Gastrocnemius medialis (tissue), 4 donors: ENCODE measurements at places on chromosomes 1 and 21.
A peak's percentile ranks its signal among the peaks of the same experiment; 100 is the strongest.

DNA sequence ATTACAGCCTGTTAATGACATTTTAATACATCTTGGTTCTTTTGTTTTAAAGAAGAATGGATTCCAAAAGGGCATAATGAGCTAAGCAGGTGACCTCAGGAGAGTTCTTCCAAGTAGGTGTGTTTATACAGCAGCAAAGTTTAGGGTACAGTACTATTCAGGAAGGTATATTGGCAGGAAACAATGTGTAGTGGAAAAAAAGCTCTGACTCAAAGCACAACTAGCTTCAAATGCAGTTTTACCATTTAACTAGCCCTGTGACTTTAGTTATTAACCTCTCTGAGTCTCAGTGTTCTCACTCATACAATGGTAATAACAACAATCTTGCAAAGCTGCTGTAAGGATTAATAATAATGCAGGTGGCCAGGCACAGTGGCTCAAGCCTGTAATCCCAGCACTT lies 29.9 kb downstream of the FAF1 start:
- no peak for DNase-seq

GRCh38 chr1:162570718-162571117 lies 9.2 kb downstream of the UAP1 start:
- no peak for DNase-seq

GRCh38 chr1:75996196-75996595 lies 64.0 kb upstream of the ASB17 start:
- no peak for DNase-seq

DNA sequence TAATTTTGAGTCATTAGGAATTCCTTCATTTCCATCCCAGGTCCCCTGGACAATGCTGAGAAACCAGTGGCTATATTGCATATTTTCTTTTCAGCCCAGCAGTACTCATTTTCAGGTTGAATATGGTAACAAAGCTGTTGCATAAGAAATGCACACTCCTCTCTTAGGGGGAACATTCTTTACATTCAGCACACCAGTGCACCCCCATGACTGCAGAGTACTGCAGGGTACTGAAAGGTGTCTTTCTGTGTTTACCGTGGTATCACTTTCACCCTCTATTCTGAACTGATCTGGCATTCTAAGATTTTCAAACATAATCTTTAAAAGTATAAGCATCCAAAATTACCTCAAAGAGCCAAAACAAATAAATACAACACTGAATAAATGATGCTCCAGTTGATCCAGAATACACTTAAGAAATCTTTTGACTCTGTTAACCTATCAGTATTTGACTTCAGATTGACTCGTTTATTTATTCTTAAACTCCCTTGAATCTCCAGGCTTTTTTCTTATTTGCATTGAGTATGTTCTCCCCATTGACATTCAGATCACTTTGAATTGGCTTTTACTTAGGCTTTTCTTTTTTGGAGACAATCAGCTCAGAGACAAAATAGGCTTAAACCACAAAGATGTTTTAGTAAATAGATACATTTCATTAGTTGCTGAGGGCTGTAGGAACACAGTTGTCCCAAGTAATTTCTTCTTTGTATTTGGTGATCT lies 213.6 kb downstream of the NFIA start:
- no peak for DNase-seq

DNA sequence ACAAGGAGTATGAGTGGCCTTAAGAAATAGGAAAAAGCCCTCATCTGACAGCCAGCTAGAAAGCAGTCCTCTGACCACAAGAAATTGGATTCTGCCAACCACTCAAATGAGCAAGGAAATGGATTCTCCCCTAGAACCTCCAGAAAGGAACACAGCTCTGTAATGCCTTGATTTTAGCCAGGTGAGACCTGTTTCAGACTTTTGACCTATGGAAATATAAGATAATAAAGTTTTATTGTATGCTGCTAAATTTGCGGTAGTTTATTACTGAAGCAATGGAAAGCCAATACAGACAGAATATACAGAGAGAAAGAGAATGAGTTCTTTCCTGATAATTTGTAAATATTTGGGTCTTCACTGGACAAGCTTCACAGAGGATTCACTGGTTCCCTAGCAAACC lies 28.8 kb upstream of the SELE start:
- no peak for DNase-seq

GRCh38 chr1:59212706-59213105 lies 84.2 kb upstream of the FGGY start:
- no peak for DNase-seq

DNA sequence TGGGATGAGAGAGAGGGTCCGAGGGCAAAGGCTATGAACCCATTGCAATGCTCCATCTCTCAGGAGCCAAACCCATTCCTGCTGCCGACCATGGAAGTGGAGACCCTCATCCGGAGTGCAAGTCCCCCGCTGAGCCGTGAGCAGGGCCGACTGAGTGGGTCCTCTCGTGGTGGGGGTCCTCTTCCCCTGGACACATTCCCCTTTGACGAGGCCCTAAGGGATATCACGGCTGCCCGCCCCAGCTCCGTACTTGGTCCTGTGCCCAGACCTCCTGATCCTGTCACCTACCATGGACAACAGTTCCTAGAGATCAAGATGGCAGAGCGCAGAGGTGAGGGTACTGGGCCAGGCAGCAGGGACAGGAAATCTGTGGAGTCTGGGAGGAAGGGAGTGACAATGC lies 11.0 kb downstream of the HYI start:
- no peak for DNase-seq

DNA sequence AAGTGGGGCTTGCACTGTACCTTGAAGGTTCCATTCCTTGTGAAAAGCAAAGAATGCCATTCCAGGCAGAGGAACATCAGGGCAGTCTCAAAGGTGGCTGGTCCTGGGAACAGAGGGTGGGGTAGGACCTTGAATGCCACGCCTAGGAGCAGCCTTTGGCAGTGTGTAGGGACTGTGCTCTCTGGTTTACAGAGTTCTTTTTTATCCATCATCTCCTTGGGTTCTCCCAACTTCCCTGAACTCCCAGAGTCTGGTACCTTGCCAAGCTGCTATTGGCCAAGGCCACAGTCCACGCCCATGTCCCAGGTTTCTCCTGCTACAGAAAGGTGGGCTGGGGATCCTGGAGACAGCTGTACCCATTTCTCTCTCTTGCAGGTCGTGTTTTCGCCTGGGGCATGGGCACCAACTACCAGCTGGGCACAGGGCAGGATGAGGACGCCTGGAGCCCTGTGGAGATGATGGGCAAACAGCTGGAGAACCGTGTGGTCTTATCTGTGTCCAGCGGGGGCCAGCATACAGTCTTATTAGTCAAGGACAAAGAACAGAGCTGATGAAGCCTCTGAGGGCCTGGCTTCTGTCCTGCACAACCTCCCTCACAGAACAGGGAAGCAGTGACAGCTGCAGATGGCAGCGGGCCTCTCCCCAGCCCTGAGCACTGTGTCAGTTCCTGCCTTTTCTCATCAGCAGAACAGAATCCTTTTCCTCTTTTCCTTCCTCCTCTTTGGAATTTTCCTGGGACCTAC lies 15.3 kb upstream of the TRNAU1AP start:
- no peak for DNase-seq

GRCh38 chr1:180182643-180183311 lies 28.1 kb downstream of the QSOX1 start:
- DNase-seq = no peak

GRCh38 chr1:15384301-15384901 lies 25.3 kb upstream of the EFHD2 start:
- no peak for DNase-seq

GRCh38 chr1:18946550-18947381 lies 9.7 kb downstream of the IFFO2 start:
- DNase-seq = no peak

DNA sequence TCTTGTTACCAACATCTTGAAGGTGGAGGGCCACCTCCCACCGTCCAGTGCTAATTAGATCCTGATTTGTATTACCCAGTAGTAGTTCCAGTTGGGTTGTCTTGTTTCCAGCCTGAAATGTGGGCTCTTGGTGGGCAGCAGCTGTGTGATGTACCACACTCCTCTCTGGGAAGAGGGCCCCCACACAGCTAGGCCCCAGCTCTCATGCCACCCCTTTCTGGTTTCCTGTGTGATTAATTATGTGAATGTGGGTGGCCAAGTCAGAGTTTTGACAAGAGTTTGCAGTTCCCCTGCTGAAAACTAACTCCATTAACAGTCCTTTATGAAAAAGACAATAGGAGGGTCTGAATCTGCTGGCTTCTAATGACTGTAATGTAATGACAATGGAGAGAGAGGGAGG lies 3.8 kb downstream of the HMGB4 start:
- DNase-seq = no peak

DNA sequence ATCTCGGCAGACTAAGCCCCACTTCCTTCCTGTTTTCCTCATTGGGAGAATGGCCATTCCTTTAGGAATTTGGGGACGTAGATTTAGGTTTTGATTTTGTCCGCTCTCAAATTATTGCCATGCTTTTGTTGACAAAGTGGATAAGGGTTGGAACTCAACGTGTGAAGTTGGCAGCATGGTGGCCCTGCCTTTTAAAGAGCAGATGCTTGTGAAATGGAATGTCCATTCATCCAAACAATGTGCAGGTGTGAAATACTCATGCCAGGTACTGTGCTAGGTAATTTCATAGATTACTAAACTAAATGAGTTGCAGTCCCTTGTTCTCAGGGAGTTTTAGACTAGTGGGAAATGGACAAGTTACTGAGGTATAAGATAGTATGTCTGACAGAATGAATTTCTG lies 75.0 kb downstream of the SPATA46 start:
- no peak for DNase-seq

GRCh38 chr1:246200738-246201137 lies 306.3 kb downstream of the SMYD3 start:
- no peak for DNase-seq

GRCh38 chr1:245330951-245331350 lies 176.2 kb downstream of the KIF26B start:
- no peak for DNase-seq

- no peak for DNase-seq
Measured at GRCh38 chr1:62325681-62326080, 6.4 kb upstream of the KANK4 start.

GRCh38 chr1:62904856-62905225 lies 120.9 kb downstream of the ATG4C start:
- DNase-seq = no peak

GRCh38 chr1:56584910-56585528 lies 5.7 kb upstream of the PLPP3 start:
- no peak for DNase-seq

DNA sequence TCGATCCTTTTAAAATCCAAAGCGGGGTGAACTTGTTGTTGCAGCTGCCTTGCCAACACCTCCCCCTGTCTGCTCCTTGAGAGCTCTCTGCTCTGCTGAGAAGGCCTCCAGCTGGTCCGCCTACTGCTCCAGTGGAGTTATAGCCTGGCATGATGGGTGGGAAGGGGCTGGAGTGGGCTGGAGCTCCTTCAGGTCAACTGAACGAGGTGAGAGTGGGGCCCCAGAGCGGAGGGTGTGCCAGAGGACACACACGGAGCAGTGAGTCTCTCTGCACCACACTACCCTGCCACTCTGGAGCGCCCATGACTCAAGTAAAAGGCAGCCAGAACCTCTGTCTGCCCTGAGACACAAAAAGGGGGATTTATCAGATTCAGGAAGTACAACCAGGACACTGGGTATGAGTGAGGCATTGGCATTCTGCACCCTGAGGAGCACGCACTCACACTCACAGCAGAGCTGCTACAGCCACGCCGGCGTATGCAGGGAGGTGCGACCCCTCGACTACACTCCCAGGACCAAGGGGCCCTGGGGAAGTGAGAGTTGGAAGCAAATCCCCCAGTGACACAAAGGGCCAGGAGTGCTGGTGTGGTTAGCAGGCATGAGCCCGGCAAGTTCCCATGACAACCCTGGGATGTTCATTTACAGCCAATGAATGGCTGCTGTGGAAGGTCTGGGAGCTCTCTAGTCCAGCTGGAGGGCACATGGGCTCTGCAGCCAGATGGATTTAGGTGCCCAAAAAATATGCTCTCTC lies 28.0 kb upstream of the EVA1B start:
- no peak for DNase-seq

- no peak for DNase-seq
Measured at GRCh38 chr21:17536381-17536780, 23.5 kb downstream of the CXADR start.

DNA sequence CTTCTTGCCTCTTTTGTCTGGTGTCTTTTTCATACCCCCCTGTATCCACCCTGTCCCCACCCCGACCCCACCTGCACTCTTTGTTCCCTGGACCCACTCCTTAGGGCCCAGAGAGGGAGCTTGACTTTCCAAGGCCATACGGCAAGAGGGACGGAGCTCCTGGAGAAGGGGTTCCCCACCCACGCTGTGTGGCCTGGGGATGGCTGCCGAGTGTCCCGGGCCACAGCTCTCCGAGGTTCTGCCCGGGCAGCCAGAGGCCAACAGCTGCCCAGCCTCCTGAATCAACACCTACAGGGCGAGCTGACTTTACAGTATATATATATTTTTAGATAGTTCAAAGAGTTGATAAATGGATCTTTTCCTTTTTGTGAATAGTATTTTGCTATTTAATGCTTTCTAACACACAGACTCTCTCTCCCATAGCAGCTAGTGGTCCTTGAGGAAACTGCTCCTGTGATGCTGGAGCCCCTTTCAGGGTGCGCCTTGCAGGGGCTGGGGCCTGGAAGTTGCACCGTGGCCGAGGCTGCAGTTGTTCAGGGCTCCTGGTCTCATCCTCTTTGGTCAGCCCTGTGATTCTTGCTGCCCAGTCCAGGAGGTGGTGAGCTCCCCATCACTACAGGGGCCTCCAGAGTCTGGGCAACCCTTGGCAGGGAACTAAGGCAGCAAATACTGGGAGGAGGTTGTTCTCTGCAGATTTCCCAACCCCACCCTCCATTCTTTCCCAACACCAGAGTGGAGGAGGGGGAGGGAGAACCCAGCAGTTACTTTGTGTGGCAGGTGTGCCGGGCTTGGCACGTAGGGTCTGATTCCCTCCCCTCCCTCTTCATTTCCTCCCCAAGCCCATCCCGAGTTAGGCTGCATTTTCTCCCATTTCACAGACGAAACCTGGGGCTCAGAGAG lies 321.6 kb downstream of the PTPRU start:
- DNase-seq = no peak

DNA sequence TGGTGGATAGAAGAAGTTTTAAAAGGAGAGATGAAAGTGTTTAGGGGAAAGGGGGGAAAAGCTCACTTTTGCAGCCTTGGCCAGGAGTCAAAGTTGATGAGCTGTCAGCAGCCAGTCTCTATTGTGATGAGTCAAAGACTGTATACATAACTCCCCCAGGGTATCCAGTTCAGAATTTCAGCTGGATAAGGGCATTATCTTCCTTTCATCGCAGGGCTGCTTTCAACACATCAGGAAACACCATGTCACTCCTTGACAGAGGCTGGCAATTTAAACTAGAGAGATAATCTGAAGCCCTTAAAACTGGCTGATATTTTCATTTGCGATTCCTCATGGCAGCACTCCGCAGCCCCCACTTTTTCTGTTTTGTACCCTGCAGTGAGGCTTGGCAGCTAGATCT lies 328.5 kb downstream of the TBX15 start:
- DNase-seq = no peak

- DNase-seq = peak; percentile 8
Measured at GRCh38 chr1:68347415-68347814, 102.3 kb downstream of the RPE65 start.

DNA sequence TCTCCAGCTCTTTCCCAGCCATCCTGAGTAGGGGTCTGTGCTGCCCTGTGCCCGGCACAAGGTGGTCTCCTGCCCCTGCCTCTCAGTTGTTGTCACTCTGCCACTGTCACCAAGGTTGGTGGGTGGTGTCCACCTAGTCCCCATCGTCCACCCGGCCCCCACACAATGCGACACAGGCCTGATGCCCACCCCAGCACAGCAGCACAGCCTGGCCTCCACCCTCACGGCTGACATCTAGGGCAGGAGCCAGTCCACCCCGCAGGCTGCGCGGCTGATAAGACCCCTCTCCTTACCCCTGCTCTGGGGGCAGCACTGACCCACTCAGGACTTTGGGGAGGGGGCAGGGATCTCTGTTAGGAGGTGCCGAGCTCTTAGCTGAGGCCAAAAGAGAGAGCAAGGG lies 198.3 kb downstream of the LIPI start:
- no peak for DNase-seq

- no peak for DNase-seq
Measured at GRCh38 chr21:15776818-15777217, 47.0 kb downstream of the USP25 start.
